ENCODE measurements at places on chromosomes 7 and 10.

DNA sequence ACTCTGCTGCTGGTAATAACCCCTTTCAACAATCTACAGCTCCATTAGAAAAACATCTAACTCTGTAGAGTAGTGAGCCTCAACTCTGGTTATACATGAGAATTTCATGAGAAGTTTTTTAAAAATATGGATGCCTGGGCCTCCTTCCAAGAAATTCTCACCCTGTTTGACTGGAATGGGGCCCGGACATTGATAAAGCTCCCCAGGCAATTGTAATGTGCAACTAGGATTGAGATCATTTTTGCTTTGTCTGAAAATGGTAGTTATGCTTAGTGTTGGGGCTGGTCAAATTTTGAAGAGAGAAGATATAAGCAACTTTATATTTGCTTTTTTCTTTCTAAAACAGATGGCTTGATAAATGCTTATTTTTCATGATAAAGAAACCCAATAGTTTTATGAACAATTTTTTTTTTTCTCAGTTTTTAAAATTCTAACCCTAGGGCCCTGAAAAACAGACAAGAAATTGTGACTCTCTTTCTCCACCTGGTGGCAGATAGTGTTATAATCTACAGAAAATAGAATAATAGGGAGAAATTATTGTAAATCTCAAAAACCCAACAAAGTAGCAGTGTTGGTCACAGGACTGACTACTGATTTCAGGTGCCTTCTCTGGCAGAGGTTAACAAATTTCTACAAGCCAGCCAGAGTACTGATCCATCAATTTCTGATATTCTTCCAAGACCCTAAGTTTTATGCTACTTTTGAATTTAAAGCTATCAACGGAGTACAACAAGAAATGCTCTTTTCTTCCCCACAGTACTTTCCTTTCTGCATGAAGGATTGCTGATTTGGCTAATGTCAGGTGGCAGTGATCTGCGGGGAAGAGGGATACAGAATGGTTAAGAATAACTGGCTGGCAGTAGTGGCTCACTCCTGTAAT is 174.8 kb downstream of the DKK1 start:
- peak; percentile 30 for DNase-seq

DNA sequence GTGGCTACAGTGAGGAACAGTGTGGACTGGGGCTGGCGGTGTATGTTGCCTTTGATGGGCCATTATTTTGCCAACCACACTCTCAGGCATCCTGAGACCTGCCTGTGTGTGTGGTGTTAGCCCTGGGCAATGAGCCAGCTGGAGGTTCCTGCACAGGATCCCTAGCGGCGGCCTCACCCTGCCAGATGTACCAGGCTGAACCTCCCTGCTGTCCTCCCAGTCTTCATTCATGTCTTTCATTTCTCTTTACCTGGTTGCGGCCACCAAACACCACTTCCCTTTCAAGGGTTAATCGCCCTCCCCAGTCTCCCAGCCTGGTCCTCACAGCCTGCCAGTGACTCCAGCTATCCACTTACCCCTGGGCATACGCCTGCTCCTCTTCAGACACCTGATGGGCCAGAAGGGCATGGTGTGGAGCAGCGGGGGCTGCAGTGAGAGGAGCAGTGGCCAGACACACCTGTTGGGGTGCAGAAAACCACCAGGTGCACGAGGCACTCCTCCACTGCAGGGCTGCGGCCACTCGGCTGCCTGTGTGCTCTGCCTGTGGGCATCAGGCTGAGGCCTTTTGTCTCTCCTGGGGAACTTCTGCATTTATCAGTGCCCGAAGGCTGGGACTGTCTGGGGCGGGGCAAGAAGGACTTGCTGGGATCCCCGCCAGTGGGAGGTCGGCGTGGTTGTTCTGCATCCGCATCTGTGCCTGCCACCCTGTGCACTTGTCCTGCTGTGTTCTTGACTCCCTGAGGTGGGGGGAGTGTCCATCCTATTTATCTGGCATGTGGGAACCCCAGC is 111.6 kb downstream of the ARHGAP22 start:
- DNase-seq, result no peak

DNA sequence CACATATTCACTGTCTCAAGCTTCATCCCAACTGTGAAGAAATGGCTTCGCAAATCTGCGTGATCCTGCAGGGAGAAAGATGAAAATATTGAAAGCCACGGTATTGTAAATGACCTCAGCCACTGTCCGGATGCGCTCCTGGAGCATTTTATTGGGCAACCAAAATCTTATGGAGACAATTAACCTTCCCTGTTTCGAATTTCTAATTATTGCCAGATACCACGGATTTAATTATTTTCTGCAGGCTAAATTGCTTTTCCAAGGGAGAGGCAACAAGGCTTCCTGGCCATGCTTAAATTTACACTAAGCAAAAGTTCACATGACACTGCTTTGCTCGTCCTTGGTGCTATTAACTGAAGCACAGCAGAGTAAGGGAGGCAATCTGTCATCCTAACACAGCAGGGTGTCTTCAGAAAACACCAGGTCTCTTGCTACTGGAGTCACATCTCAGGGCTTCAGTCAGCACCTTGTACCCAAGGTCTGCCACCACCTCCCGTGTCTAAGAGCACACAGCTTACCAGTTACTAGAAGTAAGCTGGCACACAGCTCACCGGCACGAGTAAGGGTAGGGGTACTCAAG is 162.2 kb downstream of the SFMBT2 start:
- no peak for DNase-seq

DNA sequence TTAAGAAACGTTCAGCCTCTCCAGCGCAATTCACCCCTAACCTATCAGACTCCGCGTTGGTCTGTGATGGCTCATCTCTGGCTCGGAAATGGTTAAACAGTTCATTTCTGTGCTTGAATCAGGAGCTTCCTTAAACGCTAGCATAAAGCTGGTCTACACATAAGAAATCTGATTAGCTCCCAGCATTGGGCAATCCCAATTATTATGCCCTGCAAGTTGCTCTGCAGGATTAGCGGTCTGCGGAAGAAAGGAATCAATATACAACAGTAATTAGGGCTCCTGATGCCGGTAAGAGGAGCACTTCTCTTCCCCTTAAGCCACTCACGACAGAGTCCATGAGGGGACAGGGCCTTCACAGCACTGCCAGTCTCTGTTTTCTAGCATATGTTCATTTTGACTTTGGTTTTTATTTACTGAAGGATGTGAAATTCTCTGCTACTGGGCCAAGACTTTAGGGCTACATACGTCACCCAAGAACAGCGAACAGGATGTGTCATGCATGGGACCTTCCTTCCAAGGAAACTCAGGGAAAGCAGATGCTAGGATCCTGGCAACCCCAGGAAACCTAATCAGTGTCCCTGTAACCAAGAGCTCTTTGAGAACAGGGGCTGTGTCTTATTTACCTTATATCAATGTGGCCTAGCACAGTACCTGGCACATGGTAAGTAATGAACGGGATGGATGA is 324.4 kb downstream of the KCNMA1 start:
- DNase-seq, result no peak

DNA sequence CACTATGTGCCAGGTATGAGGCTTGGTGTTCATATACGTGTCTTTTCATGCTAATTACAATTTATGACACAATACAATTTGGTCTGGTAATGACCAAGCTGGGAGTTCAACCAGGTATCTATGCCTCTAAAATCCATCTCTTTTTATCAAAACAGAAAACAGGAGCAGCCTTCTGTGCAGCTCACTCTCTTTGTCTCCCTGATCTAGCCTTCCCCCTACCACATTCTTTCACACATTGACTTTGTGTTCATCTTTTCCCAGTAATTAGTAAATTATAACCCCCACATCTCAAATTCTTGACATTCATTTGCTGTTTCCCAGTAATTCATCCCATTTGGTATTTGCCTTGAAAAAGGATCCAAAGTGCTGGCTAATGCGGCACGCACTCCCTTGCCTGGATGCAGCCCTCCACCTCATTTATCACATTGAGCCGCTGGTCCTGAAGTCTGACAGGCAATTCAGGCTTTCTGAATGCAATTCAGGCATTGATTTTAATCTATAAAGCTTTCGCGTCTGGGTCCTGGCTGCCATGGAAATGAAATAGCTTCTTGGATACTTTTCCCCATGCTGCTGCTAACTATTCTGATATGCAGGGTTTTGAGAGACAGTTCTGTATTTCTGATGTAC is 112.5 kb upstream of the ANKRD1 start:
- DNase-seq, result no peak

GRCh38 chr10:103854265-103854685 is 1.1 kb downstream of the SH3PXD2A start:
- DNase-seq, result no peak

DNA sequence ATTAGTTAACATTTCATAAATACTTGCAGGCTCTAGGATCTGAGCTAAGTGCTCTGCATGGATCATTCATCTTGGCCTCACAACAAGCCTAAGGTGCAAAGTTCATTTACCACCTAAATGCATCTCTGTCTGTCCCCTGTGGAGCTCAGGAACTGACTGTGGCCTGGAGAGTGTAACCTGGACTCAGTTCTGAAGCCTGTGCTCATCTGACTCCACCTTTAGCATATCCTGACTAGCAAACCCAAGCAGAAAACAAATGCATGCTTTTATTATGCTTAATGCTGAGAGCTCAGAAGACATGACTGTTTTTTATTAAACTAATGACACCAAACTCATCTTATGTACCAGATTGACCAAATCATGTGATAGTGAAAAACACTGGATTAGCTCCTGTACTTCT is 245.6 kb upstream of the INHBA start:
- no peak for DNase-seq

GRCh38 chr7:138188290-138188858 is 112.1 kb downstream of the AKR1D1 start:
- DNase-seq, result no peak

GRCh38 chr7:129462420-129462819 is 28.2 kb downstream of the STRIP2 start:
- no peak for DNase-seq

DNA sequence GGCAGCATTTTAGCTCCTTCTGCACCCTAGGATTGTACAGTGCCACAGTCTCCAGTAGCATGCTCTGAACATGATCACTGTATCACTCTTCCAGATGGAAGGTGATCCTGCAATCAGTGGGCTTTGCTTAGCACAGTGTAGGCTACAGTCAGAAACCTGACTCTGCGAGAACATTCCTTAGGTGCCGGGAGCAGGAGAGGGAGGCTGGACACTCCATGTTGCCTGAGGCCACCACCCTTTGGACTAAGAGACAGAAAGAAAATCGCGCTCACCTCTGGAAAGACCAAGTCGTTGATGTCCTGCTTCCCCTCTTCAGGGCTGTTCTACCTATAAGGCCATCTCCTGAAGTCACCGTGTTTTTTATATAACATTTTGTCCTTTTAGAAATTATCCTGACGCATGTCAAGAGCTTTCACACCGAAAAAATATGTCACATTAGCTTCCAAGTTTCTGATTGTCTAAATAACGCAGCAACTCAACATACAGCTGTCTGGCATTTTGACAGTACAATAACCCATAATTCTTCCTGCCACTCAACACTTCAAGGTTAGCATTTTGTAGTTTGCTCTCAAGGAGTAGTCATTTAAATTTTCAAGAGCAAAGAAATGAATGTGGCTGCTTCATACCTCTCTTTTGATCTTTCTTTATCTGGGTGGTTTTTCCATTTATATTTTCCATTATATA is 563.1 kb downstream of the LRMDA start:
- no peak for DNase-seq

GRCh38 chr7:8290645-8291308 is 28.8 kb upstream of the ICA1 start:
- DNase-seq, result no peak

- DNase-seq, result no peak
Observed at GRCh38 chr10:44668336-44668735, 242.8 kb upstream of the TMEM72 start.

DNA sequence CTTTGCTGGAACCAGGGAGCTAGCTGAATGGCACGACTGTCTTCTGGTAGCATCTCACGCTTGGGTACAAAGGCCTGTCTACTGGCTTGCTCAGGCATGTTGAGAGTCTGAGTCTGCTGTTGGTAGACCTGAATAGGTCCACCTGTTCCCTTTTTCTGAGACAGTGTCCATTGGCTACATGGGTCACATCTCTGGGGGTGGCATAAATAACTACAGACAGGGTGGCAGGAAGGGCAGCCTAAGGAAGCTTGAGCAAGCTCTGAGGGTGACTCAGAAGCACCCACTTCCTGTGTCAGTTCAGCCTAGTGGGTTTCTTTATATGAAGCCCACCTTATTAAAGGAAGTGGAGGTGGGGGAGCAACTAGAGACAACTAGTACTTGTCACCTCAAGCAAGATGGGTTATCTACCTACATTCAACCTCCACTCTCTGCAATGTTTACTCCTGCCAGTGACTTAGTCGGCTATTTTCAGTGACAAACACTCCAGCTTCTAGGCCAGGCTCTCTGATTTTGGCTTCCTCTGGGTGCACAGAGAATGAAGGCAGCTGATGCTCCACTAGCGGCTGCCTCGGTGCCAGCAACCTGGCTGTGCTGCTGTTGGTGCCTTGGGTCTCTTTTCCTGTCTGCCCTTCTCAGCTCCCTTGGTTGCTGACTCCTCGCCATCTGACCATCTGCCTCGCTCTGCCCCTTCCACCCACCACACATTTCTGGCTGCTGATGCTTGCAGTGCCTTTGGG is 5.7 kb upstream of the ZYX start:
- no peak for DNase-seq

DNA sequence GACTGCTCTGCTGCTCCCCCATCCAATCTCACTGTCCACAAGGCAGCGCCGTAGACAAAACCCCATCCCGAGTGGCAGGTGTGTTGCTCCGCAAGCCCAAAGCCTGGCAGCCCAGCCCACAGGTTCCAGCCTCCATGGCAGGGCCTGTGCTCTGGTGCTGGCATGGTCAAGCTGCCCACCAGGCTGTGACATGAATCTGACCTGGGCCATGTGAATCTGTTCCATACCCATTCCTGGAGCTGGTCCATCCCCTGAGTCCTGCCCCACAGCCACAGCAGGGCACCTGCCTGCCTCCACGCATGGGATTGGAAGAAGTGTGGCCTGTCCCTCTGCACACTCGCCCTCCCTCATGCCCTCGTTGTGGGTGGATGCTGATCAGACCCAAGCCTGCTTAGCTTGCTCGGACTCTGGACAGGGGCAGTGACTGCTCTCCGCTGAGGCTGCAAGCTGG is 128.8 kb downstream of the PTPN20 start:
- no peak for DNase-seq

- DNase-seq, result no peak
Observed at GRCh38 chr7:26900251-26900650, 35.9 kb upstream of the SKAP2 start.

DNA sequence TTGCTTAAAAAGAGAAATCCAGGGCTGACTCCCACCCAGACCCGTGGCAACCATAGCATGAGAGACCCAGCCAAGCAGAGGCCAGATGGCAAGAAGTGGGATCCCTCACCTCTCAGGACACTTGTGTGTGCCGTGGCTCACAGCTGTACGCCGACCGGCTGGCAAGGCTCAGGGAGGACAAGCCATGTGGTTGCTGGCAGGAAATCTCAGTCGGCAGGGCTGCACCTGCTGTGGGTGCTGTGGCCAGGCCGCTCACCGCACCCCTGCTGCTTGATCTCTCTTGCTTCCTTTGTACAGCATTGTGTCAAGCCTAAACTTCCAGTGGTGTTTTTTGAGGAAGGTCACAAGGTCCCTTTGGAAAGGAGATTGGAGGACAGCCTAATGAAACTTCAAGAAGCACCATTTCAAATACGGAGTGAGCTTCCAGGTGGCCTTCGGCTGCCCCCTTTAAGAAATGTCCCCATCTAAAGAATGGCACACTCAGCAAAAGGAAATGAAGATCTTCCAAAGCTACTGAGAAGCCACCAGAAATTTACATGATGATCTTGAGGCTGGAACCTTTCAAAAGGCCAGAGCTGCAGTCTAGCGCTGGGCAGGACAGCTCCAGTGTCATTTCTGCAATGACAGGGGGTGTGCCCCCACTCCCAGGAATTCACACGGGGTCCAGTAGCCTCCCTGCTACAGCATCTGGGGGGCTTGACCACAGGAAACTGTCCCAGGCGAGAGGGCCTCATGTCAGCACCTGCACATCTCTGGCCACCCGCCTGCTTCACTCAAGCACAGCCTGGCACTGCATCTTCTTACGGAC is 409.0 kb upstream of the MGMT start:
- DNase-seq, result no peak

GRCh38 chr7:43234968-43235367 is 122.5 kb downstream of the HECW1 start:
- DNase-seq, result no peak
